ENCODE measurements at places on chromosomes 2 and 18. TPM values are rescaled to one million over a fixed set of nuclear protein-coding genes. Genes with fewer than 3 reads are reported as not detected.

Gene UNC80
- total RNA-seq = not detected

Gene ALPP
- 0.45 TPM for total RNA-seq

DNA sequence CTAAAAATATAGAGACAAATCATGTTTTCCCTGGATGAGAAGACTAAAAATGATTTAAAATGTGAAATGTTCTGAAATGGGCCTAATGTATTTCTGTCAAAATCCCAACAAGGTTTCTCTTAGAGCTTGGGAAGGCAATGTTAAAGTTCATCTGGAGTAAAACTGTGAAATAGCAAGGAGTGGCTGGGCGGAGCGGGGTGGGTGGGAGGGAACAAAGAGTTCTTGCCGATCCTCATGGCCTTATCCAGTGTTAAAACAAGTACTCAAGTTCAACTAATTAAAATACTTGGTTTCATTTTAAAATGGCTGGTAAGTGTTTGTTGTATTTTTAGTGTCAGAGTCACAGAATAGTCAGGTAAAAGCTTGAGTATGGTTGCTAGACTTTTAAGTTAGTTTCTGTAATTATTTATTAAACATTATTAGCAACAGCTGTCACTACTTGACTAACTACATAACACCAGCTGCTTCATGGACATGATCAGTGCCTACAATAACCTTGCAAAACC lies 87.3 kb downstream of the RTN4 start:
- no peak for DNase-seq
- H3K27ac ChIP-seq = no peak overlapping the region
- H3K36me3 ChIP-seq = peaks cover 2% of the 10 kb centered on the region
- H3K4me1 ChIP-seq = peaks cover 18% of the 10 kb centered on the region

GRCh38 chr2:69021727-69022126 lies 8.7 kb downstream of the ANTXR1 start:
- no peaks in the 10 kb centered on the region for H3K4me1 ChIP-seq
- no peak for DNase-seq
- no peaks in the 10 kb centered on the region for H3K36me3 ChIP-seq
- no peak overlapping the region for H3K27ac ChIP-seq
- H3K27me3 ChIP-seq = peaks cover 55% of the 10 kb centered on the region

Gene WDR33
- 55.2 TPM for total RNA-seq

DNA sequence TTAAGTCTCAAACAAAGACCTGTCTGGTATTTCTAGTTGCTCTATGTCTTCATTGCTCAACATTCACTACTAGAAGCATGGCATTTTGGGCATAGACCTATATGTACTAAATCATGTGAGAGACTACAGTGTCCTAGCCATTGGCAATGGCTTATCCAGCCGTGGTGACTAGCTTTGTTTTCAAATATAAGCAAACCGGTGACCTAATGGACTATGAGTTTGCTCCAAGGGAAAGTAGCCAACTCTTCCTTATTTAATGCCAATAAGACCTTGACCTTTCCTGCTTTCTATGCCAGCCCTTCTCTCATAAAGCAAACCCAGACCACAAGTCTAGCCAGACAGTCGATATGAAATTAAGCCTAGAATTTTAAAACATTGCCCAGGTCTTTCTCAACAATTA lies 113.7 kb upstream of the CREB1 start:
- DNase-seq = no peak
- H3K4me1 ChIP-seq = peaks cover 2% of the 10 kb centered on the region
- H3K4me3 ChIP-seq = no peak overlapping the region
- H3K27me3 ChIP-seq = no peaks in the 10 kb centered on the region
- H3K36me3 ChIP-seq = no peaks in the 10 kb centered on the region
- H3K27ac ChIP-seq = no peak overlapping the region

All from T-helper 17 cell (primary cell).